ENCODE measurements at places on chromosomes 4 and X.

DNA sequence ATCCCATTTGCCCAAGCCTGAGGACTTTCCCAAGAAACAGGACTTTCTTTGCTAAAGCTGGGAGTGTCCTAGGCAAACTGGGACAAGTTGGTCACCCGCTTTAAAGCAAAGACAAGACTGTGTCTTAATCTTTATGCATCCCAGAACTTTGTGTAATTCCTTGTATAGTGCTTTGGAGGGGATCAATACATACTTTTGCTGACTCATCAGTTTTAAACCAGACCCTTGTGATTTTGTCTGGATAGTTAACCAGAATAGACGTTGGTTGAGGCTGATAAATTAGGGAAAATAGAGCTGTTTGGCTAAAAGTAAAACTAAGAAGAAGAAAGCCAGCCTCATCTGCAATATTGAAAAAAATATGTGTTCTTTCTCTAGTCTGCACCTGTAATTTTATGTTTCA lies 82.8 kb downstream of the IL1RAPL1 start:
- DNase-seq, result no peak

GRCh38 chrX:151878574-151878973 lies 34.1 kb upstream of the MAGEA4 start:
- no peak for DNase-seq

GRCh38 chr4:8195431-8195830 lies 3.7 kb upstream of the SH3TC1 start:
- no peak for DNase-seq

- DNase-seq, result no peak
These were observed 170.8 kb upstream of the RASGEF1B start for GRCh38 chr4:81642543-81642942.

DNA sequence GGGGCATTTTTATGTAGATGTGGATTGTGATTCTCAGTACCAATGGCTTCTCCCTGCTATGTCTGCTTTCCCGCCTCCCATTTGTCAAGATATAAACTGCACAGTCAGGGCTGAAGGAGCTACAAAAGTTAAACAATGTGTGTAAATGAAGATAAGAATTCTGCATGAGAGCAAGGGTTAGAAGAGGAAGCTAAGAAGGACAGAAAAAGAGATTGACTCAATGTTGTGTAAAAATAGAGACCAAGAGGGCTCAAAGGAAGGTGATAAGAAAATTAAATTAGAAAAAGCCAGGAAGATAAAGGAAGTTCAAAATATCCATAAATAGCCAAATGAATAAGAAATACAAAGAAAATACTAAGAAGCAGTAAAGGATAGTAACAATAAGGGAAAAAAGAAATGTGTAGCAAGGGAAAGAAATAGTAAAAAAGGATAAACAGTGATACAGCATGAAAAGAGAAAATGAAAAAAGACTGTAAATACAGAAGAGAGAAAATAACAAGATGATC lies 82.5 kb downstream of the AMELX start:
- no peak for DNase-seq

- DNase-seq, result no peak
These were observed 649.0 kb upstream of the TENM3 start for GRCh38 chr4:181594188-181594587.

DNA sequence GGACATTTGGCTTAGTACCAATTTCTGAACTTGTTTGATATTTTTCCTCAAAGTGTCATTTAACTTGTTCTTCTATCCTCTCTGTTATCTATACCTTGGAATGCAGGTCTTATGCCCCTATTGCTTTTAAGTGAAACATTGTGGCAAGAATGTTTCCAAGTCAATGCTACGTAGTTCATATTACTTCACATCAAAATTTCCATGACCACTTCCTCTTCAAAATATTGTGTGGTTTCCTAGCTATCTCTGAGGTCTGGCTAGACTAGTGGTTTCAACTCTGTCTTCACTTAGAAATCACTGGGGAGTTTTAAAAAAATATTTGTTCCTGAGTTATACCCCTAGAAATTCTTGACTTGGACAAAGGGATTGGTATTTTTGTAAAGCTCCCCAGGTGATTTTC lies 20.2 kb upstream of the RASGEF1B start:
- DNase-seq, result no peak

GRCh38 chrX:9072281-9072680 lies 38.4 kb upstream of the FAM9B start:
- DNase-seq, result no peak

DNA sequence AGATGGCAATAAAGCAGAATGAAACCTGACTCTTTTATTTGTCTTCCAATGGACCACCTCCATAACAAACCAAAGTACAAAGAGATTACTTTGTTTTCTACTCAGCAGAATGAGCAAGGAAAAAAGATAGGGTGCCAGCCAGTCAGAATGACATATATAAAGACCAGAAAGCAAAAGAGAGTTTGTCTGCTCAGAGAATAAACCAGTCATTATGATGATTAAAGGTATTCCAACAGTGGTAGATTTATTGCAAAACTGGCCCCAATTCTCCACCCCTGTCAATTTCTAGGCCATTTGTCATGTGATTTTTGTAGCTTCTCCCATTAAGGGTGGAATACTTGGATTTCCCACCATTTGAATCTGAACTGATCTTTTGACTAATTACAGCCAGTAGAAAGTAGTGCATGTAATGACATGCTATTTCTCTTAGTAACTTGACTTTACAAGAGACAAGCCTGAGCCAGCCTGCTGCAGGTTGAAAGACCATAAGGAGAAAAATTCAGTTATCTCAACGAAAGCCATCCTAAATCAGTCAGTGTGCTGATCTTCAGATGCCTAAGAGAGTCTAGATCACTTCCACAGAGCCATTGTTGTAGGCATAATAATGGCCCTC lies 203.1 kb downstream of the EPHA5 start:
- DNase-seq, result no peak

DNA sequence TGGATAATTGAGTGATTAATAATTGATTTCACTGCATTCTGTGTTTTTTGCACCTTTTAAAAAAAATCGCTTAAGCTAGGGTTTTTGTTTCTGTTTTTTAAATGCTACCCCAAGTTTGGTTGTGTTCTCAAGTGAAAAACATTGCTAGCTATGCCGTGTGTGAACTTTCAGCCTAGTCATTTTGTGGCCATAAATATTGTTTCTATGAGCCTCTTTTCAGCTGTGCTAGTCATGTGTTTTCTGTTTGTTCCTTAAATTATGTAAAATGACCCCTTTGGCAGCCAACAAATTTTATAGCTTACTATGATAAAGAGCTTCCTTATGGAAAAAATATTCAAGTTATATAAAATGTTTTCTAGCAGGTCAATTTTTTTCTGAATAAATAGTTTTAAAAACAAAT lies 59.1 kb downstream of the GALNT7 start:
- DNase-seq, result no peak

DNA sequence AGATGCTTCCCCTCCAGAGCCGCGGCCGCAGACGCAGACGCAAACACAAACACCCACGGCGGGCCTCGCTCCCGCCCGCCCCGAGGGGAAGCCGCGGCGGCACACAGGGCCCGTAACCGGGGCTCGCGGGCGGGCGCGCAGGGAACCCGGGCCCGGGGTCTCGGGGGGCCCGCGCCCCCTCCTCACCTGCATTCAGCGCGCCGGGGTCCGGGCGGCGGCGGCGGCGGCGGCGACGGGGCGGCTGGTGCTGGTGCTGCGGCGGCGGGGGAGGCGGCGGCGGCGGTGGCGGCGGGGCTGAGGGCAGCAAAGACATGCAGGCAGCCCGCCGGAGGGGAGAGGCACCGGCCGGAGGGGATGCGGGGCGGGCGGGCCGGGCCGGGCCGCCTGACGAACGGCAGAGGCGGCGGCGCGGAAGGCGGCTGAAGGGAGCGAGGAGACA lies 255 bp upstream of the CNOT6L start:
- no peak for DNase-seq

GRCh38 chr4:182206916-182207315 lies 36.3 kb upstream of the TENM3 start:
- DNase-seq, result no peak

- no peak for DNase-seq
These were observed 31.1 kb upstream of the SH3D19 start for GRCh38 chr4:151356510-151356909.

DNA sequence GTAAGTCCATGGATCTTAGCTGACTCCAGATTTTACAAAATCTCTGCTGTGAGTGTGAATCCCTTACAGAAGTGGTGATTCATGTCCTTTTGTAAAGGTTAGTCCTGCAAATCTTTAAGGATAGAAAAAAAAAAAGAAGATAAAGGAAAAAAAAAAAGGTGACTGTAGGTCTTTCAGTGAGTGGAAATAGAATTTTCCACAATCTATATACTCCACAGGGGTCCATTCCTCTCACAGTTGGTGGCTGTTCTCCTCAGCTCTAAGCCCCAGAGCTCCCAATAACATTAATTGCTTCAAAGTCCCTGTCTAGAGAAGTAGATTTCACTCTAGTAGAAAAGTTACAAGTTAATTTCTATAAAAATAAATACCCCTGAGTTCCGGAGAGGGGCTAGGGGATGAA lies 189.1 kb downstream of the NDST4 start:
- no peak for DNase-seq

DNA sequence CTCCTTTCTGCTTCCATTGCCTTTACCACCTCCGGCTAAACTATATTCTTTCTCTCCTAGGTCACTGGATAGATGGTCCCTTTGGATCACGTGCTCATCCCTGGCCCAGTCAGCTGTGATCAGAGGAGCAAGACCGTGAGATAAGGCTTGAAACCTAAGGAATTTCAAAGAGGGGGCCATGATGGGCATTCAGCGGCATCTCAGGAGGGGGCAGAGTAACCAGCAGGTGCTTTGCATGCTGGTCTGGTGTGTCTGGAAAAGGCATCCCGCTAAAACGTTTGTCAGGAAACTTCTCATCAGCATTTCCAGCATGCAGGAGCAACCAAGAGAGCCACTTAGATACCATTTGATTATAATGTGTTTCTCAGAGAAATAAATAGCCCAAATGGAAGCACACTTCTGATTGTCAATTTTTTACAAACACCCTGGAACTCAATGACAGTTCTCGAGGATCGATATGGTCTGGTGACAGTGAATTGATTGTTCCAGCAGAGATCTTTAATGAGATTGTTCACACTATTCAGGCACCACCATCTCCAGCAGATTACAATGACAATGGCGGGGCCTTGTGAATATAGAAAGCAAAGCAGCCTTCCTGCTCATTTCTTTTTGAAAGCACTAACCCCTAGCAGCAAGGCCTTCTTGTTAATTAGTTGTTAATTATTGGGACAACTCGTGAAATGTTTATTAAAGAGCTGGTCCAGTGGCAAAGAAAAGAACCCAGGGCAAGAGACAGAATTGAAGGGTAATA lies 327.1 kb downstream of the PTTG2 start:
- no peak for DNase-seq

- no peak for DNase-seq
These were observed 7.8 kb upstream of the SH3TC1 start for GRCh38 chr4:8191136-8191747.

DNA sequence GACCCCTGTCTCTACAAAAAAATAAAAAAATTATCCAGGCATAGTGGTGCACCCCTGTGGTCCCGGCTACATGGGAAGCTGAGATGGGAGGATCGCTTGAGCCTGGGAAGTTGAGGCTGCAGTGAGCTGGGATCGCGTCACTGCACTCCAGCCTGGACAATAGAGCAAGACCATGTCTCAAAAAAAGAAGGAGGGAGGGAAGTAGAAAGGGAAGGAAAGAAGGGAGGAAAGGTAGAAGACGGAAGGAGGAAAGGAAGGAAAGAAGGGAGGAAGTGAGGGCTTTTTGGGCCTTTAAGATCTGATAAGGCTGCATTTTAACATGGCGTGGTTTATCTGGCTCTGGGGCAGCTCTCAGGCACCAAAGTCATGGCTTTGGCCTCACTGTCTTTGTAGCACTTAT lies 10.4 kb downstream of the PDK3 start:
- DNase-seq, result no peak

DNA sequence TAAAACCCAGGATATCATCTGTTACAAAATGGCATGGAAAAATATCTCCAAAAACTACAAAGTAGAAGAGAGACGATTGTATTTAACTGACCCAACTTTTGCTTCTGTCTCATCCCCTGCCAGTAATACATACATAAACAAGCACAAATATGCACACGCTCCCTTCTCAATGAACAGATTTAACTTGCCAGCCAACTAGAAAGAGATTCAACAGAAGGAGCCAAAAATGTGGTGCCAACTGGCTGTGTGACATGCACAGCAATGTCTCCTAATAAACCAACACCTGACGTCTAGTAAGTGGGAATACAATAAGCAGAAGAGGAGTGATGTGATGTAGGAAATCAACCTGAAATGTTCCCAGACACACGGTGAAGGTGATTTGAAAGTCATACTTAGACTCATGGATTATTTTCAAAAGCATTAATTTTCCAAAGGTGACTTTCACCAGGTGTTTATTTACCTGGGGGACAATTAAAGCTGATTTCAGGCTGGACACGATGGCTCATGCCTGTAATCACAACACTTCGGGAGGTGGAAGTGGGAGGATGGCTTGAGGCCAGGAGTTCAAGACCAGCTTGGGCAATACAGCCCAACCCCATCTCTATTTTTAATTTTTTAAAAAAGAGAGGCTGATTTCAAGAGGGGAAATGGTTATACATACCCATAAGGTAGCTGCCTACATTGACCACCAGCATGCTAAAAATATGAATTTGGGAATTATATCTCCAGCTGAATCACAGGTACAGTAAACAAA lies 33.7 kb downstream of the SH3RF1 start:
- DNase-seq, result no peak

DNA sequence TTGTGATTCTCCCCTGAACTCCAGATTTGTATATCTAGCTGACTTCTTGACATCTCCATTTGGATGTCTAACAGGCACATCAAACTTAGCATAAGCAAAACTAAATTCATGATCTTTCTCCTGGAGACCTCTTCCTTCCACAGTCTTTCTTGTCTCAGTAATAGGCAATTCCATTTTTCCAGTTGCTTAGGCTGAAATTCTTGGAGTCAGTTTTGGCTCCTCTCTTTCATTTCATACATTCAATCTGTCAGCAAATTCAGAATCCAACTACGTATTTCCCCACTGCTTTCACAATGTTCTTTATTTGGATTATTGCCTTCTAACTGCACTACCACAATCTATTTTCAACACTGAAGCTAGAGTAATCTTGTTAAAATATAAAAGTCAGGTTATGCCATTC lies 219.9 kb upstream of the GLRA2 start:
- DNase-seq, result no peak

DNA sequence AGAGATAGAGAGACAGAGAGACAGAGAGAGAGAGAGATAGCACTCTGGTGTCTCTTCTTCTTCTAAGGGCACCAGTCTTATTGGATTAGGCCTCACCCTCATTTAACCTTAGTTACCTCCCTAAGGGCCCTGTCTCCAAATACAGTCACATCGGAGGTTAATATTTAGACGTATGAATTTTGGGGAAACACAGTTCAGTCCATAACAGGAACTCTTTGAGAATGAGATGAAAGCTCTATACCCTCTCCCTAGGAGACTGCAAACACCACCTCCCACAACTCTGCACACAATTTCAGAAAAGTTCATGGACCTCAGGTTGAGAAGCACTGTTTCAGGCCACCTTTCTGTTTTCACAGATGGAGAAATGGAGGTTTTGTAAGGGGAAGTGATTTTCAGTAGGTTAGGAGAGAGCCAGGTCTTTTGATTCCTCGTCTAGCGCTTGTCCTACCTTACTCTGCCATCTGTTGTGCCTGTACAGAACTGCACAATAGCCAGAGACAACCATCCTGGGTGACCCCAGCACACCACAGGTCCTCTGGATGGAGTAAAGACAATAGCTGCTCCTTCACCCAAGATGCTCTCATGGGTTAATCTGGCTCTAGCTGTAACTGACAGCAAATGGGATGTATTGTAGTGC lies 16.9 kb upstream of the LOC101059915 start:
- no peak for DNase-seq

- DNase-seq, result no peak
These were observed 104.6 kb downstream of the TMEM144 start for GRCh38 chr4:158314756-158315487.

- DNase-seq, result no peak
These were observed 4.3 kb downstream of the TMPRSS11E start for GRCh38 chr4:68451246-68452211.

GRCh38 chr4:102606846-102607450 lies 105.8 kb downstream of the NFKB1 start:
- no peak for DNase-seq
